ENCODE measurements at places on chromosomes 4 and X.

DNA sequence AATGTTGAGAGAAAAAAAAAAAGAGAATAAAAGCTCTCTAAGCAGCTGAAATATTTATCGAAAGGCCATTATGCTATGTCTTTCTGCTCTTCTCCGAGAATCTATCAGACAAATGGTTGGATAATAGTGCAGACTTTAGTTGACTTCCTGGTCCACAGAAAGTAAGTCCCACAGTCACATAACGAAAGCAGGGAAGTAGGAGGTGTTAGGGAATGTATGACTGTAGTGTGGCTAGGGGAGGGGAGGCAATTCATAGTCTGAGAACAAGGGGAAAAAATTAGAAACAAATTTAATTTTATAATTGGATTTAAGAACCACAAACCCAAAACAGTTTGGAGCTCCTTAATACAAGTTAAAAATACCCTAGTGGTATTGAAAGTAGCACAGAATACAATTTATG is 79.7 kb upstream of the VEGFC start:
- no peak for DNase-seq

- DNase-seq = no peak
Measured at GRCh38 chr4:183599690-183600089, 59.3 kb downstream of the RWDD4 start.

GRCh38 chr4:141409556-141409955 is 188.9 kb downstream of the ZNF330 start:
- DNase-seq = no peak

DNA sequence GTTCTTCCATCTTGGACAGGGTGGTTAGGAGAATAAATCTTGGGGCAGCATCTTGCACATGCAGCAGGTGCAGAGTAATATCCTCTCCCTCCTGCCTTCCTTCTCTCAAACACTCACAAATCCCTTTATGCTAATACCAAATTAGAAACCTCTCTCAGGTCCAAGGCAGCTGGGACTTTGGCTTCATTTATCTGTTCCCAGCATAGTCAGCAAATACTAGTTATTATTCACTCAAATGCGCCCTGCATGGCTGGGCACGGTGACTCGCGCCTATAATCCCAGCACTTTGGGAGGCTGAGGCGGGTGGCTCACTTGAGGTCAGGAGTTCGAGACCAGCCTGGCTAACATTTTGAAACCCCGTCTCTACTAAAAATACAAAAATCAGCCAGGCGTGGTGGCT is 156.0 kb upstream of the GALNT7 start:
- DNase-seq = no peak

DNA sequence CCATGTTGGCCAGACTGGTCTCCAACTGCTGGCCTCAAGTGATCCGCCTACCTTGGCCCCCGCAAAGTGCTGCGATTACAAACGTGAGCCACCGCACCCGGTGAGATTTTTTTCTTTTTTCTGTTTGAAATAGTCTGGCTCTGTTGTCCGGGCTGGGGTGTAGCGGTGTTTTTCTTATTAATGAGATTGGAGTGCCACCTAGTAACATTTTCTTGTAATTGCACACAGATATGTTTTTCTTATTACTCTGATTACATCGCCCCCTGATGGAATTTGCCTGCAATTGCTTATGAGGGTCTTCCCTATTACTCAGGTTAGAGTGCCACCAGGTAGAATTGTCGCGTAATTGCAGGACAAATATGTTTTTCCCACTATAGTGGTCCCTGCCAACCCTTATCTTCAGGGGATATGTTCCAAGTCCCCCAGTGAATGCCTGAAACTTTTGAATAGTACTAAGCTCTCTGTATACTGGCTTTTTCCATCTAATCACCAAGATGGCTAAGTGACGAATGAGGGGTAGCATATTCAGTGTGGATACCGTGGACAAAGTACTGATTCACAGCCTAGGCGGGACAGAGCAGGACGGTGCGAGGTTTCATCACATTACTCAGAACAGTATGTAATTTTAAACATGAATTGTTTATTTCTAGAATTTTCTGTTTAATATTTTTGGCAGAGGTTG is 8.6 kb upstream of the PDHA1 start:
- no peak for DNase-seq

DNA sequence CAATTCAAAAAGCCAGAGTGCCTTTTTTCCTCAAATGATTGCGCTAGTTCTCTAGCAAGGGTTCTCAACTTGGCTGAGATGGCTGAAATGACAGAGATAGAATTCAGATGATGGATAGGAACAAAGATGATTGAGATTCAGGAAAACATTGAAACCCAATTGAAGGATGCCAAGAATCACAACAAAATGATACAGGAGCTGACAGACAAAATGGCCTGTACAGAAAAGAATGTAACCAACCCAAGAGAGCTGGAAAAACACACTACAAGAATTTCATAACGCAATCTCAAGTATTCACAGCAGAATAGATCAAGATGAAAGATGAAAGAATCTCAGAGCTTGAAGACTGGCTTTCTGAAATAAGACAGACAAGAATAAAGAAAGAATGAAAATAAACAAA is 51.7 kb upstream of the MMAA start:
- no peak for DNase-seq

Data from stimulated activated CD8-positive, alpha-beta memory T cell treated with anti-CD3 and anti-CD28 coated beads, Interleukin-7, amount 100 ng/mL, for 1 hour (primary cell).